ENCODE measurements at places on chromosomes 5 and 9.

GRCh38 chr9:75482566-75482965, 394.3 kb downstream of the OSTF1 start:
- no peak for DNase-seq

- no peak for DNase-seq
Observed at GRCh38 chr5:116440457-116441001, 134.1 kb downstream of the SEMA6A start.

DNA sequence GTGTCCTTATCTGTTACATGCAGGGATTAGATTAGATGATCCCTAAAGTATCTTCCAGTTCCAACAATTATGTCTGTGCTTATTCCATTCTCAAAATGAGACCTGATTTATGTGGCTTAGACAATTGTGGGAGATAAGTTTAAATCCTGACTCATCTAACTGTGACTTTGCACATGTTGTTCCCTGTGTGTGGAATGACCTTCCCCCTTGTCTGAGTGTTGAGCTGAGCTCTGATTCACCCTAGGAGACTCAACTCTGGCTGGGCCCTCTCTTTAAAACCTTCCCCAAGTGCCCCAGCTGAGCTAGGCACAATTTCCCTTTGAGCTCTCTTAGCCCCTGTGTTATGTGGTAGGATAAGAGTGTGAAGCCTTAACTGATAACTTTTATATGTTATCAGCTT, 118.9 kb upstream of the ELL2 start:
- DNase-seq, result no peak

DNA sequence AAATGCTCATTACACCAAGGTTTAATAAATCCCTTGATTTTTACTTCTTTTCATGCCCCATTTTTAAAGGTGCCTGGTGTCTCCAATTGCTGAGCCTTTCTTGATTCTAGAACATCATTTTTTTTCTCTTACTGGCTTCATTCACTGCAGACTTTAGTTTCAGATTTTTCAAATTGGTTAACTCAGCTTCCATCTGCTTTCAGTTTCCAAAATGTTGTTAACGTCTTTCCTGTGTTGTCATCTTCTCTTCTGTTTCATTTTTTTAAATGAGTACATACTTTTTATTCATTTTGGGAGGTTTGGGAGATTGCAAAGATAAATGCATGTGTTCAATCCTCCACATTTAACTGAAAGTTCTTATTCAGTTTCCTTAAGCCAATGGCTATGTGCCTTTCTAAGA, 126.4 kb upstream of the CCNG1 start:
- DNase-seq, result no peak

GRCh38 chr5:109192027-109192426, 217.7 kb downstream of the PJA2 start:
- DNase-seq, result no peak

DNA sequence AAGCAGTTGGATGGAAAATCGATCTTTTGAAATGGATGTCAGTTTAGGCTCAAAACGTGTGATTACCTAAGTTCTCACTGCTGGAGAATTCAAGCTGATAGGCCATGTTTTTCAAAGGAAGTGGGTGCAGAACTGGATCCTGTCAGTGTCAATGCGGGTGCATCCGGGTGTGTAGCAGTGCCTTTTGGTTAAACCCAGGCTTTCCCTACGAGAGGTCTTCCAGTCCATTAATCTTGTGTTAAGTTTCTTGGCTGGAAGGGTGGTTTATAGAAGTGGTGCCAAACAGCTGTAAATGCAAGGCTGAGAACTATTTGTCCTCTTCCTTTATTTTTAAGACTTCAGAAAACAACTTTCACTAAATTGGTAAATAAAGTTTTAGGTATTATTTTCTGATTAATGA, 71.9 kb downstream of the DAPK1 start:
- DNase-seq, result no peak

DNA sequence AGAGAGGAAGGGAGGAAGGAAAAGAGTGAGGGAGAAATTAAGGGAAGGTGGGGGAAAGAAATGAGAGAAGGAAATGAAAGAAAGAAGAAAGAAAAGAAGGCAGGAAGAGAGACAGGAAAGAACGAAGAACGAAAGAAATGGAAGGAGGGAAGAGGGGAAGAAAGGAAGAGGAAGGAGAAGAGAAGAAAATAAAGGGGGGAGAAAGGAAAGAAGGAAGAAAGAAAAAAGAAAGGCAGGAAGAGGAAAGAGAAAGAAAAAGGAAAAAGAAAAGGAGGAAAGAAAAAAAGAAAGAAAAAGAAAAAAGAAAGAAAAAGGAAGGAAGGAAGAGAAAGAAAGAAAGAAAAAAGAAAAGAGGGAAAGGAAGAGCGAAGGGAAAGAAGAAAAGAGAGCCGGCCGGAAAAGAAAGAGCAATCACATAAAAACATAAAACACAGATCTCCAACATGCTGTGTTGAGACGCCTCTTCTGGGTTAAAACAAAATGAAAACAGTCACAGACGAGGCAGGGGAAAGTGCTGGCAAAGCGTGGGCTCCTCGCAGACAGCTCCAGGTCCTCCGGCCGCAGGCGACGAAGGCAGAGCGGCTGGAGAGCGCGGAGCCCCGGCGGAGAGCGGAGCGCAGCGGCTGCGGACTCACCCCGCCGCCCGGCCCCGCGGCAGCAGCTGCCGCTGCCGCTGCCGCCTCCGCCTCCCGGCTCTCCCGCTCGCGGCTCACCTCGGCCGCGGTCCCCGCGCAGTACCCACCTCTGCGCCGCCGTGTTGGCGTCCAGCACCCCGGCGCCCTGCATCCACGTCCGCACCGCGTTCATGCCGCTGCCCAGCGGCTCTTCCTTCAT, 896 bp downstream of the EBF1 start:
- no peak for DNase-seq

GRCh38 chr5:76716456-76717157, 681 bp downstream of the F2R start:
- DNase-seq, result no peak

Data from effector memory CD4-positive, alpha-beta T cell (primary cell).